Germinal center (tissue), 1 donor: ENCODE measurements at places on chromosomes 16 and 17.

GRCh38 chr16:6114691-6115090, 1017.1 kb upstream of the EEF2KMT start:
- no peak for DNase-seq

GRCh38 chr17:45628019-45628418, 137.5 kb upstream of the PLEKHM1 start:
- DNase-seq = no peak

- DNase-seq = no peak
Observed at GRCh38 chr17:74639704-74640151, 16.2 kb upstream of the CD300E start.

DNA sequence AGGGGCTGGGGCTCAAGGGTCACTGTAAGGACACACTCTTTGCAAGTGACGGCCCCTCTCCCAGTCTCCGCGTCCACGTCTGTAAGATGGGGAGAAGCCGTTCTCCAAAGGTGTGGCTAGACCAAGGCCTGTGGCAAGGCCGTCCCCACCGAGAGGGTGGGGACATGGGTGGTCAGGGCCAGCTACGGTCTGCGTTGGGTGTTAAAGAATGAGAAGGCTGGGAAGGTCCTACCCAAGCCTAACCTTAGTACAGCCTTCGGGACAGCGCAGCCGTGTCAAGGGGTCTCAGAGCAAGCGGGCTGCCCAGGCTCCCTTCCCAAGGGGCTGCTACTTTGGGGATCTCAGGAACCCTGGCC, 1.9 kb downstream of the C1QTNF8 start:
- no peak for DNase-seq

GRCh38 chr16:27318392-27319256, 4.8 kb downstream of the IL4R start:
- peak; percentile 51 for DNase-seq

GRCh38 chr16:55842369-55843104, 9.6 kb upstream of the CES1 start:
- peak; percentile 49 for DNase-seq

- no peak for DNase-seq
Observed at GRCh38 chr16:68786685-68787418, 49.8 kb downstream of the CDH1 start.

- DNase-seq = no peak
Observed at GRCh38 chr17:31509805-31510177, 118.3 kb downstream of the RAB11FIP4 start.
